Prostate gland (tissue), 2 donors: ENCODE measurements at places on chromosomes 11 and 22. TPM values are rescaled to one million over a fixed set of nuclear protein-coding genes. Genes with fewer than 3 reads are reported as not detected.

Gene YPEL4
- 3.6 TPM for total RNA-seq

Gene TPST2
- 49.4 TPM for total RNA-seq

Gene PPP1CA
- 168 TPM for total RNA-seq

- no peaks in the 10 kb centered on the region for H3K27me3 ChIP-seq
- H3K4me3 ChIP-seq, result no peak overlapping the region
- DNase-seq, result peak; percentile 43
- no peaks in the 10 kb centered on the region for H3K4me1 ChIP-seq
- H3K36me3 ChIP-seq, result no peaks in the 10 kb centered on the region
Observed at GRCh38 chr11:67572747-67573419, 10.7 kb upstream of the GSTP1 start.

Gene TNNI2
- total RNA-seq, result 5.5 TPM

- no peaks in the 10 kb centered on the region for H3K27me3 ChIP-seq
- H3K4me3 ChIP-seq, result no peak overlapping the region
- H3K36me3 ChIP-seq, result no peaks in the 10 kb centered on the region
- DNase-seq, result no peak
- no peaks in the 10 kb centered on the region for H3K4me1 ChIP-seq
Observed at GRCh38 chr22:38402204-38402603, 52.8 kb downstream of the KCNJ4 start.

Gene ARL14EP
- 27.9 TPM for total RNA-seq

- no peak for DNase-seq
- no peaks in the 10 kb centered on the region for H3K36me3 ChIP-seq
- H3K27ac ChIP-seq, result no peak overlapping the region
- no peaks in the 10 kb centered on the region for H3K4me1 ChIP-seq
- H3K4me3 ChIP-seq, result no peak overlapping the region
Observed at GRCh38 chr11:45430361-45430760, 144.2 kb upstream of the SYT13 start.

Gene PACSIN3
- 38.3 TPM for total RNA-seq

GRCh38 chr11:117876059-117876340 lies 458 bp downstream of the FXYD6 start:
- H3K4me3 ChIP-seq, result peak overlapping the region; percentile 45
- H3K27me3 ChIP-seq, result no peaks in the 10 kb centered on the region
- H3K36me3 ChIP-seq, result no peaks in the 10 kb centered on the region
- H3K27ac ChIP-seq, result peak overlapping the region; percentile 69
- H3K4me1 ChIP-seq, result no peaks in the 10 kb centered on the region
- no peak for DNase-seq

GRCh38 chr22:37461961-37462360 lies 24.2 kb downstream of the MFNG start:
- no peaks in the 10 kb centered on the region for H3K36me3 ChIP-seq
- no peaks in the 10 kb centered on the region for H3K27me3 ChIP-seq
- H3K4me3 ChIP-seq, result no peak overlapping the region

GRCh38 chr22:28373831-28374230 lies 305.8 kb downstream of the TTC28 start:
- no peaks in the 10 kb centered on the region for H3K4me1 ChIP-seq
- H3K36me3 ChIP-seq, result no peaks in the 10 kb centered on the region
- no peak overlapping the region for H3K27ac ChIP-seq

DNA sequence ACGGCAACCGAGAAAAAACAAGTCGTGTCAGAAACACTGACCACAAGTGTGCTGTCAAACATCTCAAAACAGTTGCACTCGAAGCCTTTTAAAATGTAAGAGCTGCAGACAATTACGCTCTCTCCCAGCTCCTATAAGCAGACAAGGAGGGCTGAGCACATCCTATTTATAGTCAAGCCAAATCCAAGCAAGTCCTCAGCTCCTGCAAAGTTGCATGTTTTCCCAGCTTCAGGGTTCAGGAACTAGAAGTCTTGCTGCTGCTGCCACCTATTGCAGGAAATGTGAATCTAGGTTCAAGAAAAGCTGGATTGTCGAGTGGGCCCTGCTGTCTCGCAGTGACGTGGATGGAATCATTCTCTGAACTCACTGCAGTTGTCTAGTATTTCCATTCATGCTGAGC lies 15.5 kb downstream of the EFCAB6 start:
- H3K36me3 ChIP-seq, result no peaks in the 10 kb centered on the region
- H3K27ac ChIP-seq, result no peak overlapping the region
- no peak overlapping the region for H3K4me3 ChIP-seq
- DNase-seq, result no peak
- no peaks in the 10 kb centered on the region for H3K27me3 ChIP-seq

GRCh38 chr11:132977746-132978145 lies 554.6 kb downstream of the OPCML start:
- DNase-seq, result no peak
- H3K36me3 ChIP-seq, result no peaks in the 10 kb centered on the region
- no peak overlapping the region for H3K4me3 ChIP-seq

- no peak for DNase-seq
- no peak overlapping the region for H3K27ac ChIP-seq
- H3K4me1 ChIP-seq, result peaks cover 3% of the 10 kb centered on the region
- no peak overlapping the region for H3K4me3 ChIP-seq
- no peaks in the 10 kb centered on the region for H3K36me3 ChIP-seq
Observed at GRCh38 chr11:94641167-94641761, 74.1 kb downstream of the PIWIL4 start.

DNA sequence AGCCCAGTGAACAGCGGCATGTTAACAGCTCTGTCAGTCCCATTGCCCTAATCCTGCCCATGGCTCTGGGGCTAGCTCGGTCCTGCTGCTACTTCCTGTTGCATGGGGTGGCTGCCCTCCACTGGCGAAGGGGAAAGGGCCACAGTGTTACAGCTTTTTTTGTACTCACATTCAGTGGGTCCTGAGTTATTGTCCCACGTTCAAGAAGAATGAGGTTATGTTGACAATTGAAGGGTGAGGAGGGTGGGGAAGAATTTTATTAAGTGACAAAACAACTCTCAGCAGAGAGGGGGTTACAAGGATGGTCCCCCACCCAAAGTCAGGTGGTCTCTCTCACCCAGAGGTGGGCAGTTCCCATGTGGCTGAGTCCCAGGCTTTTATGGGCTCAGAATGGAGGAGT lies 17.7 kb upstream of the MS4A7 start:
- H3K4me1 ChIP-seq, result no peaks in the 10 kb centered on the region
- H3K4me3 ChIP-seq, result no peak overlapping the region
- no peaks in the 10 kb centered on the region for H3K27me3 ChIP-seq
- DNase-seq, result no peak
- no peak overlapping the region for H3K27ac ChIP-seq

DNA sequence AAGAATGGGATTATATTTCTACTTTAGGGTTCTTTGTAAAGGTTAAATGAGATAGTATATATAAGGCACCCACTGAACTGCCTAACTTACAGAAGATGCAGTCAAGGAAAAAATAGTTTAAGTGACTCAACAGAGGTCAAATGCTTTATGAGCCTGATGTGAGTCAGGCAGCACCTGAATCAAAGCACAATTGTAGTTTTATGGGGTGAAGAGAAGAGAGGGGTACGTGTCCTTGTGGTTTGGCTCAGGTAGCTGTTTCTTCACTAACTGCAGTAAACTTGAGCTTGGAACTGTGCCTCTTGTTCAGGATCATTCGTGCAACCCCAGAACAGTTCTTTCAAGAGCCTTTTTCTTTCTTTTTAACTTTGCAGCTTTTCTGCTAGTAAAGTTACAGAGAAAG lies 125.2 kb upstream of the SPON1 start:
- no peaks in the 10 kb centered on the region for H3K27me3 ChIP-seq
- no peak overlapping the region for H3K4me3 ChIP-seq
- H3K27ac ChIP-seq, result no peak overlapping the region
- peak; percentile 19 for DNase-seq

- no peak overlapping the region for H3K4me3 ChIP-seq
- H3K27ac ChIP-seq, result no peak overlapping the region
- peaks cover 7% of the 10 kb centered on the region for H3K4me1 ChIP-seq
Observed at GRCh38 chr11:64805481-64805880, 2.5 kb upstream of the MAP4K2 start.

DNA sequence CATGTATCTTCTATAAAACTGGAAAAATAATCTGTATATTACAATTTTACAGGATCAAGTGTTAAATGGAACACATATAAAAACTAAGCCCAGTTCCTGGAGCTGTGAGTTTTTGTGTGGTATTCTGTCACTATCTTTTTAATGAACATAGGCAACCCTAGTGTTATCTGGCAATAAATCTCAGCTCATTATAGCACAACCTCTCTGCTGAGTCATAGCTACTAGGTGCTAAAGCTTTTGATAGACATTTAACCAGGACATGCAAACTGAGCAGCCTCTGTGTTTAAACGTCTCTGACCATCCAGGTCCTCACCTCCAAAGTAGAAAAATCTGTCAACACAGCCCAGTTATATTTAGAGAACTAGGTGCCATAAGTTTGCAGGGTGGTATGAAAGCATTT lies 91.0 kb upstream of the CARD18 start:
- H3K27ac ChIP-seq, result no peak overlapping the region
- no peaks in the 10 kb centered on the region for H3K36me3 ChIP-seq
- no peak for DNase-seq
- no peaks in the 10 kb centered on the region for H3K4me1 ChIP-seq

DNA sequence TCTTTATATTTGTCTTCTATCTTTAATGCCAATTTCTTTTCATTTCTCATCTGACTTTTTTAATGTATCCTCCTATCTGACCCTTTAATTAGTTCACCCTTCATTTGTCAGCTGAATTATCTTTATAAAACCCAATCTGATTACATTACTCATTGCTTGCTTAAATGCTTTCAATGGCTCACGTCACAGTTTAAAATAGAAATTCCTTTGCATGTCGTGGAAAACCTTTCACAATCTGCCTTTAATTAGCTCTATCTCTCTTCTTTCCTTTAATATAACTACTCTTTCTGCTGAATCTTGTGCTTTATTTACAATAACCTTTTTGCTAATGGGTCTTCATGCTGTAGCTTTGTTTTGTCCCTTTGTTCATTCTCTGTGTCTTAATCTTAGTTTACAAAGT lies 125.7 kb downstream of the DYNC2H1 start:
- H3K27me3 ChIP-seq, result no peaks in the 10 kb centered on the region
- DNase-seq, result no peak
- H3K36me3 ChIP-seq, result no peaks in the 10 kb centered on the region
- H3K4me3 ChIP-seq, result no peak overlapping the region
- H3K4me1 ChIP-seq, result no peaks in the 10 kb centered on the region

DNA sequence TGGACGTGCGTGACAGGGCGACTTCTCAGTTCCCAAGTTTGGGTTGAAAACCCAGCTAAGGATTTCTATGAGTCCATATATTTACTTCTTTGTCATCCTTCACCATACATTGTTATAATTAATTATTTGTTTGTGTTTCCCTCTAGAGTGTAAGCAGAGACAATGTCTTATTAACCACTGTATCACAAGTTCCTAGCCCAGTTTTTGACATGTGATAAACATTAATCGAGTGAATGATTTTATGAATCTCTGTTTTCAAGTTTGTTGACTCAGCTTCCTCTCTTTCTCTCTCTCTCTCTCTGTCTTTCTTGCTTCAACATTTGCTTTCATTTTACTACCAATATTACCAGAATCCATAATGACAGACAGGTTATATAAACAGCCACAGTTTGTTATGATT lies 1259.6 kb upstream of the TENM4 start:
- H3K36me3 ChIP-seq, result no peaks in the 10 kb centered on the region
- peak overlapping the region; percentile 58 for H3K27ac ChIP-seq
- no peak overlapping the region for H3K4me3 ChIP-seq
- no peak for DNase-seq

GRCh38 chr22:19605508-19606331 lies 81.5 kb upstream of the CLDN5 start:
- H3K4me3 ChIP-seq, result no peak overlapping the region
- no peaks in the 10 kb centered on the region for H3K27me3 ChIP-seq
- DNase-seq, result peak; percentile 88
- no peaks in the 10 kb centered on the region for H3K36me3 ChIP-seq
- peaks cover 26% of the 10 kb centered on the region for H3K4me1 ChIP-seq

Gene GGTLC2
- 1.4 TPM for total RNA-seq
